ENCODE measurements at places on chromosomes 16 and 17.
A peak's percentile ranks its signal among the peaks of the same experiment; 100 is the strongest.

- DNase-seq, result peak; percentile 76
These were observed 10.9 kb upstream of the CES4A start for GRCh38 chr16:66977341-66978113.

DNA sequence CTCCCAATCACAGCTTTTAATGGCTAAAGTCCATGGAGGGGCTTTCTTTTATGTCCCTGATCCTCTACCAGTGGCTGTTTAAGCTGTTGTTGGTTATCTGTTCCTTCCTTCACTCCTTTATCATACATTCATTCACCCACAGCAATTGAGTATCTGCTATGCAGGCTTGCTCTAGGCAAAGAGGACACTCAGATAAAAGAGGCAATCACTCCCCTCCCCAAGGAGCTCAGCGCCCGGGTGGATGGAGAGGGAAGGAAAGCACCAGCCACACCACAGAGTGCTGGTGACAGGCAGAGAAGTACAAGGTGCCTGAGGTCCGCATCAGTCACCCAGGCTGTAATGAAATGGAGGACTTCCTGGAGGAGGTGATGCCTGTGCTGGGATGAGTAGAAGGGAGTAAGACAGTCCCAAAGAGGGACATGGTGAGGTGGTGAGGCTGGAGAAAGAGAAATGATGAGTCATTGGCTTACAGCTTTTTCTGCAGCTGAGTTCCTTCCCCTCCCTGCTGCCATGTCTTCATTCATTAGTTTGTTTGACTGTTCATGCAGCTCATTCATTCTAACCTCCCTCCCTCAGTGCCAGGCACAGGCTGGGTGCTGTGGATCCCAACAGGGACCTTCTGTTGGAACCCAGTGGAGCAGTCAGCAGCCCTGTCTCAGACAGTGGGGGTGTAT, 12.8 kb upstream of the NGFR start:
- DNase-seq, result peak; percentile 25

DNA sequence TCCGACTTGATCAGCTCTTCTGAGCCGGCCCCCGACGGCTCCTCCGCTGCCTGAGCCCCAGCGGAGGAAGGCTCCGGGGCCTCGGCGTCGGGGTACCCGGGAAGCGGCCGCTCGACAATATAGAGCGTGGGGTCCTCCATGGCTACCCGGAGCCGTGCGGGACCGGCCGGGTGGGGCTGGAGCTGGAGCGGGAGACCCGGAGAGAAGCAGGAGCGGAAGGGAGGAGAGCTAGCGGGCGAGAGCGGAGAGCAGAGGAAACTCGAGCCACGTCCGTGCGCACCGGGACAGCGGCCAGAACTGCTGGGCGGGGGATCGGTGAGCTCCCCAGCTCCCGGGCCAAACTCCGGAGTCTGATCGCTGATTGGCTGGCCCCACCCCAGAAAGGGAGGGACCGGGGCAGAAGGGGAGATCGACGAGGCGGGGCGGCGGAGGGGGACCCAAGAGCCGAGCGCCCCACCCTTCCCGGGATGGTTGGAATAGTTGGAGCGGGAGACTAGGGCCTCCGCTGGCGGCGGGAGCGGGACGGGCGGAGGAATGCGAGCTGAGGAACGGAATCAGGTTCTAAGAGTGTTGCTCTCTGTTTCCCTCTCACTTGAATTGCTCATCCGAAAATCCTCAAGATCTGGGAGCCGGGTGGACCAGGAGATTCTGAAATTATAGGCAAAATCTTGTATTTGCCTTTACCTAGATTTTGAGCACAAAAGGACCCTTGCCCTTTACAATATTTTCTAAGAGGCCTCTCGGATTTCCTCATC, at the start of gene CAVIN1:
Gene CAVIN1, minus strand, starts transcription at position 299 of the 755 bp plus-strand sequence. Its CDS starts 159 bp downstream, at position 140.
- DNase-seq, result peak; percentile 100

DNA sequence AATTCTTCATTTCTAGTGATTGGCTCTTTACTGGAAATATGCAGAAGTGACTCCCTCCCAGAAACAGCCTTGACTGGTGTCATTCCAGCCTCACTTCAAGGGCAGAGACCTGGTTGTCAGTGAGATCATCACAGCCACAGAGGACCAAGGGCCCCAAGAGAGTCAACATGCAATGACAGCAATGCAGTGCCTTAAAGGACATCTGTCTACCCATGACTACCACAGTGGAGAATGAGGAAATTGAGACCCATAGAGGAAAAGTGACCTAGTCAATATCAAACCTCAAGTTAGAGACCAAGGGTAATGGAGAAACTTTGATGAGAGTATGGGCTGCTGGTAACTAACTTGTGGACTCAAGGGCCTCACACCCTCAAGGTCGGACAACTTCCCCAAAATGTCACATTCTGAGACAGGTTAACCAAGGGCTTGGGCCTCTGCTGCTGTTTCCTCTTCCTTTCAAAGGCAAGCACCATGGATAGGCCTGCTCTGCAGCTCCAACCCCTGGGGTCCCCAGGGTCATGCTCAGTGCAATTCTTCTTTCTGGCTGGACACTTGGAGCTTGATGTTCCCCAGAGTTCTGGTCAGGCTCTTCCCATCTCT, 11.3 kb downstream of the NOG start:
- DNase-seq, result peak; percentile 49

- DNase-seq, result no peak
These were observed 159.4 kb upstream of the ZNF267 start for GRCh38 chr16:31713945-31714902.

- DNase-seq, result peak; percentile 58
These were observed 27.2 kb downstream of the LLGL2 start for GRCh38 chr17:75552425-75553294.

- DNase-seq, result peak; percentile 68
These were observed 916.9 kb upstream of the SOX9 start for GRCh38 chr17:71203953-71204352.

GRCh38 chr16:75260851-75261589, 9.6 kb upstream of the BCAR1 start:
- no peak for DNase-seq

GRCh38 chr17:73267648-73268537, 6.2 kb upstream of the CPSF4L start:
- DNase-seq, result no peak

DNA sequence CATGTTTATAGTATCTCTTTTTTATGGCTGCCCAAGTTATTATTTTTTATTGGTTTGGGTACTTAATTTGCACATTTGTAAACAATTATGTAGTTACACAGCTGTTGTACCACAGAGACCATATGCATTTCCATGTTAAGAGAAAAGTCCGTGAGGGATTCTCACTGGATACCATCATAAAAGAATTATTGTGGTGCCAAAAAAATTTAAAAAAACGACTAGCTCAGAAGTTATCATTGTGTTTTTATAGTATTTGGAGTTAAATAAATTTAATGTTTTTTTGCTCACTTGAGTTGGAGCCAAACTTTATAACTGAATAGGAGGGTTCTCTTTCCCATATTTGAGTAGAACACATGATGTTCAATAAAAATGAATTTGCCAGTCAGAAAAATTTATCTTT, 618.7 kb downstream of the WWOX start:
- DNase-seq, result no peak

DNA sequence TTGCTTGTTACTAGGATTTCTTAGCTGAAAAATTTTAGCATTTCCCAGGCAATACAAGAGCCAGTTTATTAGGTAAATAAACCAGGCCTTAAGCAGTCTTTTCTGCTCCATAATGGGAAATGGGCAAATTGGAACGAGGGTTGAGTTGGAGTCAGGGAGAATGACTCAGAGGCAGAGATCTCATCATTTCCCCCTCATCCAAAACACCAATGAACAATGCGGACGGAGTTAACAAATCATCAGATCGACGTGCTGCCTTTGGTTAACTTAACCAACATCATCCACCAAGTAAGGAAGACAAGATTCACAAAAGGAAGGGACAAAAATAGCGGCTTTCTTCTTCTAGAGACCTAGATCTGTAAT, 243.5 kb downstream of the STX8 start:
- DNase-seq, result peak; percentile 67

DNA sequence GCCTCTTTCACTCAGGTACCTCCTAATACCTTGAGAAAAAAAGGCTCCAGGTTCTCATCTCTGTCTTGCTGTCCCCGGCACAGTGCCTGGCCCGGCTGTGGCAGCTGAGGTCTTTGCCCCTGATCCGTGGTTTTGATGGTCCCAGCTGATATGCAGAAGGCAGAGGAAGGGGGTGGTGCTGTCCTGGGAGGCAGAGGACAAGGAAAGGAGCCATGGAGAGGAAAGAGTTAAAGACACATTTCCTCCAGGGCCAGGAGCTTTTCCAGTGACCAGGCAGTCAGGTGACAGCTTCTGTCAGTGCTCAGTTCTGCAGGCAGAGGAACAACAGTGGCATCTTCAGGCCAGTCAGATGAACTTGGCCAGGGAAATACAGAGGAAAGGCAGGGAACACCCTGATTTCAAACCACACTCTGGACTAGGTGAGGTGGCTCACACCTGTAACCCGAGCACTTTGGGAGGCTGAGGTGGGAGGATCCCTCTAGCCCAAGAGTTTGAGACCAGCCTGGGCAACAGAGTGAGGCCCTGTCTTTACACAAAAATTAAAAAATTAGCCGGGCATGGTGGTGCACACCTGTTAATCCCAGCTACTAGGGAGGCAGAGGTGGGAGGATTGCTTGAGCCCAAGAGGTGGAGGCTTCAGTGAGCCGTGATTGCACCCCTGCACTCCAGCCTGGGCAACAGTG, 3.3 kb upstream of the COG1 start:
- DNase-seq, result peak; percentile 29

GRCh38 chr16:78583441-78583840, 484.0 kb downstream of the WWOX start:
- no peak for DNase-seq

- peak; percentile 85 for DNase-seq
These were observed 23.3 kb upstream of the GRB2 start for GRCh38 chr17:75428543-75429469.

DNA sequence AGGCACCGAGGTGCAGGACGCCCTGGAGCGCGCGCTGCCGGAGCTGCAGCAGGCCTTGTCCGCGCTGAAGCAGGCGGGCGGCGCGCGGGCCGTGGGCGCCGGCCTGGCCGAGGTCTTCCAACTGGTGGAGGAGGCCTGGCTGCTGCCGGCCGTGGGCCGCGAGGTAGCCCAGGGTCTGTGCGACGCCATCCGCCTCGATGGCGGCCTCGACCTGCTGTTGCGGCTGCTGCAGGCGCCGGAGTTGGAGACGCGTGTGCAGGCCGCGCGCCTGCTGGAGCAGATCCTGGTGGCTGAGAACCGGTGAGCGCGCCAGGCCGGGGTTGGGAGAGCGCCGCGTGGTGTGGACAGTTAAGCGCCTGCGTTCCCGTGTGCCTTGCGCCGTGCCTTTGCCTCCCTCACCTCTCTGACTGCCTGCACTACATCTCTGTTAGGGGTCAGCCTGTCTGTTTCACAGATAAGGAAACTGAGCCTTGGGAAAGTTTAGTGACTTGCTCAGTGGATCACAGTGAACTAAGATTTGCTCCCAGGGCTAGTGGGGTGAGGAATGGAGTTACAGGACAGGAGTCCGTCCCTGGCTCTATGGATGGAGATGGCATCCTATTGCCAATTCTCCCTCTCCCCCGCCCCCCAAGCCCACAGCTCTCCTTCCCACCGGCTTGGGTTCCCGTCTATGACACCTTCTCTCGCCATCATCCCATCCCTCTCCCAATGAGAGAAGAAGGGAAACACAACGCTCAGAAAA, 880 bp downstream of the SARM1 start:
- DNase-seq, result peak; percentile 34

- DNase-seq, result no peak
These were observed 33.9 kb downstream of the CREBBP start for GRCh38 chr16:3846595-3847091.

DNA sequence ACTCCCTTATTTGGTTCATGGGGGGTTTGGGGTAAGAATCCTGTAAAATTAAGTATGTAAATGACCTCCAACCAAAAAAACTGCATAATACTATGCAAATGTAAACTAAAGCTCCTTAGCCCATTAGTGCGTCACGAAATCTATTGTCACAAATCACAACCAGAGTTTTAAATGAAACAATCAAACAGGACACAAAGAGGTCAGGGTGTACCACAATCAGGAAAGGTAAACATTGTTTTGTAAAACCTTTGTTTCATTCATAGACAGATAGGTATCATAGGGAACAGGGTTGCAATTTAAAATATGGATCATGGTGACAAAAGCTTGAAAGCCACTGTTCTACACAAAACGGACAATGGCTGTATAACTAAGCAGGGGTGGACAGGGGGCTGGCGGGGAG, 61.0 kb downstream of the ARHGAP17 start:
- DNase-seq, result no peak

DNA sequence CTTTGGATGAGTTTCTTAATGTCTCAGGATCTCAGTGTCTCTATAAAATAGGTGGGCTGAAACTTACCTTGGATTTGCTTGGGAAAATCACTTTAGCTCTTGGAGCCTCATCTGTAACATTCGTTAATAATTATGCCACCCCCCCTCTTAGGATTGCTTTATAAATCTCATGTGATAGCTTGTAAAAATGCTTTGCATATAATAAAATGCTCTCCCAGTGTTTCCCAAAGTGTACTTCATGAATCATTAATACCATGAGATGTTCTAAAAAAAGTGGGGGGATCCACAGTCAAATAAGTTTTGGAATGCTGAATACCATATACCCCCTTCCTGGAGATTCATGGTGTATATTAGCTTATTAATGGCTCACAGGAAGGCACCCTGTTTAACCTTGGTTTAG, 5.2 kb downstream of the KRT39 start:
- no peak for DNase-seq

GRCh38 chr16:11726008-11726407, 16.6 kb downstream of the TXNDC11 start:
- no peak for DNase-seq

DNA sequence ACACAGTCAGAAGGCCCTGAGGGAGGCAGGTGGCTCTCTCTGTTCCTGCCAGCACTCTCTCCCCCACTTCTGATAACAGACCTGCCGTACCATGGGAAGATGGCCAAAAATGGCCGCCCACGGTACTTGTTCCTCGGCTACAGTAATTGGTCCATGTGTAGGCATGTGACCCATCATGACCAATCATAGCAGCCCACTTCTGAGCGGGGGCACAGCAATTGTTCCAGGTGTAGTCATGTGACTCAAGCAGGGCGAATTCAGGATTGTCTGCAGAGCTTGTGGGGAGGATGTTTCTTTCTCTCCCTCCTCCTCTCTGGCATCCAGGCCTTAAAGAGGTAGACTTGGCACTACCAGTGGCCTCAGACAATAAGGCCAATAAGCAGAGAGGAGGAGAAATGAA, 250.4 kb downstream of the MRTFB start:
- no peak for DNase-seq

- no peak for DNase-seq
These were observed 6.0 kb downstream of the CDK5R1 start for GRCh38 chr17:32492648-32493289.

DNA sequence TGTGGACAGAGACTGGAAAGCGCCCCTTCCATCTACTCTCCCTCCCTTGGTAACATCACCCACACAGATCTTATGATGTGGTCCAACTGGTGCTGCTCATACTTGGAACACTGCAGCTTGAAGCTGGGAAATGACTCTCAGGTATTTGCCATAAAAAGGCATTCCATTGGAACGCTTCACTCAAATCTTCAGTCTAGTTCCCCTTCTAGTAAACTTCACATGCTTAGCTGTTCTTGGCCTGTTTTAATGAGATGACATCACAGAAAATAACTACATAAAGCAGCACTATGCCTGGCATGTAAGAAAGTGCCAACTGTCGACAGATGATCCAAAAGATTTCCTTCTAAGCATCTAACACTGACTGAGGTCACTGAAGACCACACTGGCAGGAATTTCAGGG, 9.3 kb downstream of the ZNF263 start:
- peak; percentile 31 for DNase-seq
